Left lung (tissue), 14 donors: ENCODE measurements at places on chromosomes 2 and 18.

DNA sequence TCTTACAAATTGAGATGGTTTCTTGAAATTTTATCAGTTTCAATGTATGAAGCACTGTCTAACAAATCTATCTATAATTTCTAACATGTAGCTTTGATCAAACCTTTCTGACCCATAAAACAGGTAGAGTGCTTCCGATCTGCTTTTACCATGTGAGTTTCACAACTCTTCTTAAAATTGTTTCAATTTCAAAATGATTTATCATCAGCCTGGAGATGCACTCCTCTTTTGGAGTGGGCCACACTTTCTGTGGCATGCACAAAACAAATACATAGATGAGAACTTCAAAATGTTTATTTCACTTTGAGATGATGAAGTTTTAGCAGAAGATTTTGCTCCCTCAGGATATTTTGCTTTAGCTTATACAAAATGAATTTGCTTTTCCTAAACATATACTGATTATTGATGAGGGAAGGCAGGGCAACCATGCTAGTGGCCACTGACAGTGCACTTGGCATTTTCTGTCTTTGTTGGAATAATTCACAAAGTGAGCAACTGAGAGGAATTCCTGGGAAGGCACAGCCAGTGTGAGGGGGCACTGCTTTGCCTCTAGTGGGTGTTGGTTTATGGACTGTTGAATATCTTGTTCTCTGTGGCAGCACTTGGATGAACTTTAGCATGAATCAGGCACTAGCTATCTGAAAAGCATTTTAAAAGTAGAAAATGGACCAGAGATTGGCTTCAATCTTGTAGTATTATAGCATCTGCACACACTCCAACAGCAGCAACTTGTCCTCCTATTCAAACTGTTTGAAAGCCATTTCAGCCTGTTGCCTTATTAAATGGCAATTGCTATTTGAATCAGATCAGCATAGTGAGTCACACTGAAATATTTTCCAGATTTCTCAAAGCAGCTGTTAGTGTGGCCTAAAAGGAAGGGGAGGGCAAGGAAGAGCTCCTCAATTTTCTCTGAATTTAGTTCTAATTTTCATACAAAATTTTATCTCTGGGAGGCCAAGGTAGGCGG lies 193.2 kb downstream of the CCDC85A start:
- no peak for DNase-seq

- no peak for DNase-seq
Observed at GRCh38 chr2:84856787-84857186, 24.1 kb downstream of the TRABD2A start.

DNA sequence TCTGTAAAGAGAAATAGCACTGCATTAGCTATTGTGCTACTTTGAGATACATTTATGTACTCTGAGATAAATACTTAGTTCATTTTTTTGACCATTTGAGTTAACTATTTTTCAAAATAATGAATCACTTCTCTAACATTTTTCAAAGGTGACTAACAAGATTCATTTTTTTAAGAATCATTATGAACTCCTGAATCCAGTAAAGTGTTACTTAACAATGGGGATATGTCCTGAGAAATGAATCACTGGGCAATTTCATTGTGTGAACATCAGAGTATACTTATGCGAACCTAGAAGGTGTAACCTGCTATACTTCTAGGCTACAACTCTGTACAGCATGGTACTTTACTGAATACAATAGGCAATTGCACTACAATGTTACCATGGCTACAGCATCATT lies 355.8 kb downstream of the ARL6IP6 start:
- no peak for DNase-seq

- DNase-seq = no peak
Observed at GRCh38 chr2:233107831-233108300, 47.7 kb downstream of the INPP5D start.

GRCh38 chr2:61423714-61424113 lies 47.2 kb downstream of the USP34 start:
- no peak for DNase-seq

DNA sequence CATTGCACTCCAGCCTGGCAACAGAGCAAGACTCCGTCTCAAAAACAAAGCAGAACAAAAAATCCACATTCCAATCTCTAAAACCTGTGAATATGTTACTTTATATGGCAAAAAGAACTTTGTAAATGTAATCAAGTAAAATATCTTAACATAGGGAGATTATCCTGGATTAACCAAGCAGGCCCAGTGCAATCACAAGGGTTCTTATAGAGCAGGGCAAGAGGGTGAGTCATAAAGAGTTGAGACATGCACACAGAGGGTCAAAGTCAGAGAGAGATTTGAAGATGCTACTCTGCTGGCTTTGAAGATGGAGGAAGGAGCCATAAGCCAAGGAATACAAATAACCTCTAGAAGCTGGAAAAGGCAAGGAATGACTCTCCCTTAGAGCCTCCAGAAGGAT lies 60.9 kb upstream of the SLC9A2 start:
- DNase-seq = no peak

DNA sequence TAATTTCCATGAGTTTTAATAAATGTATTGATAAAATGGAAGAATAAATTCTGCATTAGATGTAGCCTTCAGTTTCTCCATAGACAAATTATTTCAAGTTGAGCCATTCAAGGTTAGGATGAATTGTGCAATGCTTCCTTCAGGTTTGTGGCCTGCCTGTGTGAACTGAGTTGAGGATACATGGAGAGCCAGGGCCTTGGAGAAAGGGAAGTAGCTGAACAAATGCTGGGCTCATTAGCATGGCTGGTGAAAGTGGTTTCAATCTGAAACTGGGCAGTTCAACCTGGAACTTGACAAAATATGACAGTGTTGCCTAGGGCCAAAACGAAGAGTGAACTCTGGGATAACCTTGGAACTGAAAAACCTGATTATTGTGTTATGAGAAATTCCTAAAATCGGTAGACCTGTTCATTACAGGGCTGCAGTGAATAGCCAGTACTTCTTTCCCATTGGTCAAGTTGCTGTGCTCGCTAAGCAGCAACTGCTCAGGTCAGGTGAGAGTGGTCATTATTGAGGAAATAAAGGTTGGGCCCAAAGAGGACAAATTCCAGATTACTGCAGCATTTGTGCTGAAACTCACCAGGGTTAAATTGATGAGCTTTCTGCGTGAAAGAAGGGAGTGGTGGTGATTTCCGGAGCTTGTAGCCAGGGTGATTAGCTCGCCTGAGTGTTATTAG lies 12.7 kb downstream of the INPP1 start:
- no peak for DNase-seq

- no peak for DNase-seq
Observed at GRCh38 chr18:45014047-45014501, 333.4 kb downstream of the SETBP1 start.
